ENCODE measurements at places on chromosomes 7 and 10.

- no peak for DNase-seq
These were observed 223.4 kb downstream of the BMPER start for GRCh38 chr7:34128762-34129161.

- no peak for DNase-seq
These were observed 1.8 kb upstream of the HK1 start for GRCh38 chr10:69276503-69276902.

DNA sequence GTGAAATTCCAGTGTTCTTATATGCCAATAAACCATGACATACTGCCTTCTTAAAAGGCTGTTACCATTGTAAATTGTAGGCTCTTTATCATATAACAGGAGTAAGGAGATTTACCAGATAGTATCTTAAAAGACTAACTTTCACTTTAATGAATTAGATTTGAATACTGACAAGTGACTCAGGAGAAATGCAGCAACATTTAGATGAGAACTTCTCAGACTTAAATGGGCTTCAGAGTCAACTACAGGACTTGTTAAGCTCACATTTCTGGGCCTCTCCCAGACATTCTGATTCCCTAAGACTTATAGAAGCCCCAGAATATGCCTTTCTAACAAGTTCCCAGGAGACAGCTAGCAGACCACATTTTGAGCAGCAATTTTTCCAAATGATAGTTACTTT, 466.3 kb downstream of the ARL4A start:
- no peak for DNase-seq

GRCh38 chr7:73557108-73557396, 438 bp downstream of the BCL7B start:
- peak; percentile 81 for DNase-seq

DNA sequence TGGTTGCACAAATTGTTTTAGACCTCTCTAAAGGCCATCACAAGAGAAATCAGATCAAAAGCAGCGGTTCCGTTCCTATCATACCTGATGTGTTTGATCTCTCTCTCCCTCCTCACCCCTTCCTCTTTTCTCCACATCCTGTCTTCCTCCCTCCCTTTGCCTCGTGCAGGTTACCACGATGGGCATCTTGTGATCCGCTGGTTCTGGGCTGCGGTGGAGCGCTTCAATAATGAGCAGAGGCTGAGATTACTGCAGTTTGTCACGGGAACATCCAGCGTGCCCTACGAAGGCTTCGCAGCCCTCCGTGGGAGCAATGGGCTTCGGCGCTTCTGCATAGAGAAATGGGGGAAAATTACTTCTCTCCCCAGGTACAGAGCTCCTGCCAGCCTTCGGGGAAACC, 28.5 kb upstream of the STK17A start:
- DNase-seq, result no peak

DNA sequence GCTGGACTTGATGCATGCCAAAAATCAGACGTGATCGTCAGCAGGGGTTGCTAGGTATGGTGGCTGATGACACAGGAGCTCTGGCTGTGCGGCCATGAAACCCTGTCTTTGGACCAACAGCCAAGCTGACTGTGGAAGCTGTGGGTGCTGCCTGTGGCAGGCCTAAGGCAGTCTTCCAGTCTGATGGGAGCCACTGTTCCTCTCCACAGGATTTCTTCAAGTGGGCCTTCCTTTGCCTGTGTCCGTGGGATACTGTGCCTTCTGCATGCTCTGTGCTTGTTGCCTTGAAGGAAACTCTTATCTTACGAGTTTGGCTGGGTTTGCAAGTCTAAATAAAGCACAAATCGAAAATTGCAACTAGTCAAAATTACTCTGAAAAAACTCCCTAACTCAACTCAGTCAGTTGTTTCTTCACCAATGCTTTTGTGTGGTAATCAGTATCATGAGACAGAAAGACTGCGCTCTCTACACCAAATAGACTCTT, 101.9 kb upstream of the PDLIM1 start:
- DNase-seq, result peak; percentile 23

DNA sequence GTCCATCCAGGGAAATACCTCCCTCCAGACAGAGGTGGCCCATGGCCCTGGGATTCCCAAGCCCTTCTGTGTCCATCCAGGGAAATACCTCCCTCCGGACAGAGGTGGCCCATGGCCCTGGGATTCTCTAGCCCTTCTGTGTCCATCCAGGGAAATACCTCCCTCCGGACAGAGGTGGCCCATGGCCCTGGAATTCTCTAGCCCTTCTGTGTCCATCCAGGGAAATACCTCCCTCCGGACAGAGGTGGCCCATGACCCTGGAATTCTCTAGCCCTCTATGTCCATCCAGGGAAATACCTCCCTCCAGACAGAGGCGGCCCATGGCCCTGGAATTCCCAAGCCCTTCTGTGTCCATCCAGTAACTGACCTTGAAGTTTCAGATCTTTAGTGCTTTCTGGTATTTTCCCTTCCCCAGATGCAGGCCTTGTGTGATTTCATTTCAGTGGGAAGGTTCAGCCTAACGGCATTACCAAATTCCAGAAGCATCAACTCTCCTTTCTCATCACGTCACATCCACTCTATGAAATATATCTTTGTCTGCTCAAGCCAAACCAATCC, 28.8 kb upstream of the DIP2C start:
- no peak for DNase-seq

DNA sequence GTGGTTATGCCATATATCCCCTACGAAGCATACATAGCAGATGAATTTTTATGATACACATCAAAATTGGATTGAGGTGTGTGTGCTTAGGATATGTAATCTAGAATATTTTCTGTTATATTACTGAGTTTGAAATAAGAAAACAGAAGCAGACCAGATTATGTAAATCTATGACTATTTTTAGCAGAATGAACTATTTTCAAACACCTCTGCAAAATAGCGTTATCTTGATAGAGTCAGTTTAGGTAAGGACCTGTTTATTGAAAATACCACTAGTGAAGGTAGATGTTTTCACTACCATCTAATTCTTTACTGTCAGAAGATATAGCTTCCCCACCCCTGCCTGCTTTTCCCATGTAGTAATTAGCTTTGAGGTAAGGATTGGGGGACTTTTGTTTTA, 9.1 kb downstream of the LANCL2 start:
- no peak for DNase-seq

DNA sequence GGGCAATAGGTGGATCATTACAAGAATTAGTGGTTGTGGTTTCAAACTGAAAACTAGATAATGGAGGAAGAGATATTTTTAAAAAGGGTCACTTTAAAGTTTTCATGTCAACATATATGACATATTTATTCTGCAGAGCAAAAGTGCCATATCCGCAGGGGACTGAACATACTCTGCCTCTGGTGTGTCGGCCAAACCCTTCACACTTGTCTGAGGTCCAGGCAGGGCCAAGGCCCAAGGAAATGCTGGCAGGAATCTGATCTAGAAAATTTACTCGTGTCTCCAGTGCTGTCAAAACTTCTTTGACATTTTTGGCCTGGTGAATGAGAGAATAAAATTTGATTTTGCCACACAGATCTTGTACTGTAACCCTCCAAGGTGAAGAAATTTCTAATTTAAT, 562.3 kb downstream of the CCSER2 start:
- DNase-seq, result no peak

DNA sequence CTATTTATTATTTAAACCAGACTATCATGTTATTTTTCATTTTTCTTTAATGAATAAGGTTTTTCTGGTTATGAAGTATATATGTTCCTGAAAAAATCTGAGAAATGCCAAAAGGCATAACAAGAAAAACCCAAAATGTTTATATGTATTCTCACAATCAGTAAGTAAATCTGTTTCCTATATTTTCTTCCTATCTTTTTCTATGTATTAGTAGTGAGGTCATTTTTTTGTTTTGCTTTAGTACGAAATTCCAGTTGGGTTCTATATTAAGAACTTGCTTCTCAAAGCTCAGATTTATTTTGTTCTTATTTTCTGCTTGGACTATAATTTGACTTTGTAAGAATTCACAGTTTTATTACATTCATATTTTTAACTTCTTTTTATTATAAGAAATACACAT, 287.5 kb upstream of the NFE2L3 start:
- DNase-seq, result no peak

- peak; percentile 57 for DNase-seq
These were observed 559 bp upstream of the FKBP14 start for GRCh38 chr7:30027065-30027456.

DNA sequence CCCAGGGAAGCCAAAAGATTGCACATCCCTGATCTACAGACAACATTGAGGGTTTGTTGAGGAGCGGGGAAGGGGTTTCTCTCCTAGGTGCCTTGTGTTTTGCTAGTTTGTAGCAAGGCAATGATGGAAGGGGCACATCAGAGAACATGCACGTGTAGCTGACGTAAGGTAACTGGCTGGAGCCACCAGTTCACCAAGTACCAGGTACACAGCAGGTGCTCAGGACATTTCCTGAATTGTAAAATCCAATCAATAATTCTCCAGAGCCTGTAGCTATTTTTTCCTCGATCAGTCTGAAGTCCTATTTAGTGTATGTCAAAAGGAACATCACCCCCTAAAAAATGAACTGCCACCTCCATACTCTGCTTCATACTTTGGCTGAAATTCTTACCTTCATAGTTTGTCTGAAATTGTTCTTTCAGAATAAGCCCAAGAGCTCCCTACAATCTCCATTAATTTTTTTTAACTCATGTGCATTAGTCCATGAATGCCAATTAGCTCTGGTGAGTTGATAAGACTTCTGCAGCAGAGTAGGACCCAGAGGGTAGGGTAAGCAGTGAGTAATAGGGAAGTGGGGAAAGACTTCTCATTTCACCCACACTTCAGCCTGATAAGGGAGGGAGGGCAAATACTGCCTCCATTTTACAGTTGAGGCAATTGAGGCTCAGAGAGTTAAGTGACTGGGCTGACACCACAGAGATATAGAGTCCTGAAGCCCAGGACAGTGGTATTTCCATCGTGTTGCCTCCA, 36.0 kb upstream of the SLC26A3 start:
- no peak for DNase-seq

GRCh38 chr10:6019796-6020195, 42.4 kb downstream of the IL2RA start:
- no peak for DNase-seq

DNA sequence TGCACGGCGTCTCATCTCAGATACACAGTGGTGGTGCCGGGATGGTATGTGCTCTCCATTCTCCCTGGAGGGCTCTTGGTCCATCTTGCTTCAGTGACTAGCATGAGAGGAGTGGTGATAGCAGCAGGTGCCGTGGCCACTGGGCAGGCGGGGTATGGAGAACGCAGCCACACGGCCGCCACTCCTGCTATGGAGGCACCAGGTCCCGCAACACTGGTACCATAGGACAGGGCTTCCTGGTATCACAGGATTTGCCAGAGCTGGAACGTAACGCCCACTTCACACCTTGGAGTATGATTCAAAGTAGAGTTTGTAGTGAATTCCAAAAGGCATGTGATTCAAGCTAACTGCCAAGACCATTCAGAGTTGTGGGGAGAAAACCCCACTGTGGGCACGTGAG, 284.1 kb downstream of the DPP6 start:
- no peak for DNase-seq

DNA sequence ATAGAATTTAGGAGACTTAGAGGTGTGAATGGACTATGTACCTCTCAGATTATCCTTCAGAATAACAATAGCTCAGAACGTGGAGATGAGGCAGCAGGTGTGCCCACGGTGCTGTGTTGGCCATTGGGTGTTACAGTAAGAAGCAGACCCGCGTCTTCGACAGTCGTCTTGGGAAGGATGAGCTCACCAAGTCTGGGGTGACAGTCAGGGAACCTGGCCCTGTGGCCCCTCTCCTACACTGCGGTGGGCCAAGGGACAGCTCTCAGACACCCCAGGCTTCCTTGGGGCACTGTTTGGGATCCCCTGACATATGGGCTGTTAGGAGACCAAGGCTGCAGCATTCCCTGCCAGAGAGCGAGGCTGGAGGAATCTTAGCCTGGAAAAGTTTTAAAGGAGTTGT, 88.5 kb downstream of the ACTR3B start:
- DNase-seq, result no peak

DNA sequence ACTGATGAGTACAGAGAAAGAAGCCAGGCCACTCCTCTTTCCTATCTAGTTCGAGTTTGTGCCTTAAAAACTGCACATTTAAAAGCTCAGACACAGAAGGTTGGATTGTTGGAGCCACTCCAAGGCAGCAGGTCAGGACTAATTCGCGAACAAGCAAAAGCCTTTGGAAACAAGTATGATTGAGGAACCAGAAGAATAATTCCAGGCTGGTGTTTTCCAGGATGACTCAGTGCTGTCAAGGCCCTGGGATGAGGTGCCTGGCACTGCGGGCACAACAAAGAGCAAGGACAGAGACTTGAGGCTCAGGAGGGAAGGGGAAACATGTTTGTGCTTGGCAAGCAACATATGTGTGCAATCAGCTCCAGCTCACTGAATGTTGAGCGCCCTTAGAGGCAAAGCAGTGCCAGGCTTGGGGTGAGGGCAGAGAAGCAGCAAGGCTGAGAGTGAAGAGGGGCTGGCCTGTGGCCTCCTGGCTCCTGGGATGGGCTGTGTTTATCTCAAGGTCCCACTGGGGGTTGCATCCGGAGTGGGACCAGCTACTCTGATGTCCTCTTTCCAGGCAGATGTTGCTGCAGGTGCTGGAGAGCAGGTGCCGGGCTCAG, 44.1 kb downstream of the VSTM4 start:
- no peak for DNase-seq
